Foreskin keratinocyte (primary cell): ENCODE measurements at places on chromosomes 12 and 14.

DNA sequence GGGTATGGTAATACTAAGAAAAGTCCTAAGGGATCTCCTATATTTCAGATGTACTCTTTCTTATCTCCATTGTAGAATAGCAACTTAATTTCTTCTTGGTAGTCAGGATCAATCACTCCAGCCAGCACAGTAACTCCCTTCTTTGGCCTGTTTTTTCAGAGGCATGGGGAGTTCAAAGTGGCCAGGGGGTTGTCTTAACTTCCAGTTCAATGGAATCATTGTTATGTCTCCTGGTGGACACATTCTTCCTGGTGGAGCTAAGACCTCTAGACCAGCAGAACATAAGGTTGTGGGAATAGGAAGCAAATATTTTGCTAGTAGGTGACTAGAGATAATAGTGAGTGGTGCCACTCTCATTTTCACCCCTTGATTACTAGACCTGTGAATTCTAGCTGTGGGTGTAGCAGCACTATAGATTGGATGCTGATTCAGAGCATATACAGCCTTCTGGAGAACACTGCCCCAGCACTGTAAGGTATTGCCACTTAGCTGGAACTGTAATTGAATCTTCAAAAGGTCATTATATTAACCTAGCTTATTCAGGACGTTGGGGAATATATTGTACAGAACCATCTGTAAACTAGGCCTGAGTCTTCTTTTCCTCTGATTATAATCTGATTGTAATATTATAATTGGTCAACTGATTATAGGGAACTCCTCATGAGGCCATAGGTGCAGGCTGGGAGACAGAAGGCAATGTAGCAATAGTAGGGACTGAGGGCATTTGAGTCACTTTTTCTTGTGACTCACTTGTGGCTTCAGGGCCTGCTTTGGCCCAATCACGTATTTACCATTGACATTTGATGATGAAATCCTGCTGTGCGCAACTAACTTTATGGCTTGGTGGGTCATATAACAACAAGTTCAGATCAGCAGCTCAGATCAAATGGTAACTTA is 60.2 kb upstream of the ATP2B1 start:
- peak; percentile 97 for DNase-seq

- no peak for DNase-seq
Observed at GRCh38 chr12:46921764-46922133, 96.0 kb upstream of the SLC38A4 start.

GRCh38 chr12:121918679-121919038 is 267 bp downstream of the CFAP251 start:
- no peak for DNase-seq

DNA sequence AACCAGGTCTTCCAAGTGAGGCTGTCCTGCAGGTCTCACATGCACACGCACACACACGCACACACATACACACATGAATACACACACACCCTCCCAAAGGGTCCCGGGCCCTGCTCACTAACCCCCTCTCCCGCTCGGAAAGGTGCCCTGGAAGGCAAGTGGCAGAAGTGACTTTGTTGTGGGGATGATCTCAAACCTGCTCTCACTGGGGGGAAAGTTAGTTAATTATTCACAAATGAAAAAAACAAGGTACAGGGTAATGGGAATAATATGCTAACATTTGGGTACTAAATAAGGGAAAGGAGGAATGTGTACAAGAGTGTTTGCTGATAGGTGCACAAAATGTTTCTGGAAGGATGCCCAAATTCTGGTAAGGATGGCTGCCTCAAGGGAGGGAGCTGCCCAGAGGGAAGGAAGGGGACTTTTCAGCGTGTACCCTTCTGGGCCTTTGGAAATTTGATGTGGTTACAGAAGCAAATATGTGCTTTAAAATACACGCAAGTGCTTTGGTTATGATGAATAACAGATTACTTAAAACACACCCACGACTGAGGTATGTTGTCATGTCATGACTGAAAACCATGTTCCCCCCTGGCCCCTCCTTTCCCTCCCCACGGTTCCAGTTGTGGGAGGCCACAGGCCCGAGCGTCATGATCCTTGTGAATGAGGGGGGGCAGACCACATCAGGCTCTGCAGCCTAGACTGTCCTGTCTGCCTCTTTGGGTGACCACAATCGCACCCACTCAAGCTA is 43.3 kb upstream of the PLEKHG6 start:
- DNase-seq: no peak

GRCh38 chr12:75364919-75365318 is 26.0 kb upstream of the GLIPR1L2 start:
- no peak for DNase-seq
